ENCODE measurements at places on chromosomes 6 and 20. TPM values are rescaled to one million over a fixed set of nuclear protein-coding genes. Genes with fewer than 3 reads are reported as not detected.

DNA sequence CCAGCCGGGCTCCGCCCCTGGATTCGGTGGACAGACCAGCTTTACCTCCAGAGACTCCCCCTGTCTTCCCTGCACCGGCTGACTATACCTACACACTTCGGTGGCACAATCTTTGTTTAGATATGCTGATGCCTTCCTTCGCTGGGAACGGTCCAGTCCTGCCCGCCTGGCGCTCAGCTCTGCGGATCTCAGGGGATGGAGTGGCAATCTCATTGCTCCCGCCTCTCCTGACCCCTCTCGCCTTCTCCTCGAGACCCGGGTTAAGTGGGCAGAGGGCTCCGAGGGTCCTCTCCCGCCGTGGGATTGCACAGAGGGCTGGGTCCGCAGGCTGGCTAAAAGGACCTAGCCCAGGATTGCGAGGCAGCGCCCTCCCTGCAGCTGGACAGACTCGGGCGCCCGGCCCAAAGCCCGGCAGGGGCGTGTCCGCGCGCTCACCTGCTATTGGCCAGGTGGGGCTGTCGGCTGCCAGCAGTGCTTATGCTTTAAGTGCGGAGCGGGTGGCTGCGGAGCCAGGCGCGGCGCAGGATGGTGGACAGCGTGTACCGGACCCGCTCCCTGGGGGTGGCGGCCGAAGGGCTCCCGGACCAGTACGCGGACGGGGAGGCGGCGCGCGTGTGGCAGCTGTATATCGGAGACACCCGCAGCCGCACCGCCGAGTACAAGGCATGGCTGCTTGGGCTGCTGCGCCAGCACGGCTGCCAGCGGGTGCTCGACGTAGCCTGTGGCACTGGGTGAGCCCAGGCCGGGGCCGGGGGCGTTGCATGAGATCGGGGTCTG is at the start of gene GNMT:
TSS of gene GNMT (plus strand) at position 512 of the 777 bp plus-strand sequence. CDS start at position 526, 14 bp downstream.
- no peak for DNase-seq

GRCh38 chr6:78810146-78810545 is 57.2 kb upstream of the IRAK1BP1 start:
- no peak for DNase-seq

GRCh38 chr6:112085286-112086065 is 1.8 kb downstream of the TUBE1 start:
- DNase-seq: no peak

The CFAP206 gene
- total RNA-seq: 0.19 TPM

The SNPH gene
- total RNA-seq: 4.9 TPM

DNA sequence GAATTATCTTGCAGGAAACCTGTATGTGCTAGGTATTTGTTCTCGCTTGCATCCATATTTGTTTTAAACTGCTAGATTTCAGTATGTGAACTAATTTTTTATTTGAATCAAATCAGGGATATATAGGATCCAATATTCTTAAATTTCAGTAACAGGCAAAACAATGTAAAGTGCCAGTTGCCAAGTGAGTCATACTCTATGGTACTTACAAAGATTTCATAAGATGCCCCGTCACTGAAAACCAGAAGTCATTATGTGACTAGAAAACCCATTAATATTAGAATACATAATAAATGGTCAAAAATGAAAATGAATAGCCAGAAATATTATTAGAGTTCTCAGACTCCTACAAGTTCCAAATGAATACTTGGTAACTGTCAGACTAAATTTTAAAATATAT is 481.2 kb downstream of the TFAP2A start:
- no peak for DNase-seq

DNA sequence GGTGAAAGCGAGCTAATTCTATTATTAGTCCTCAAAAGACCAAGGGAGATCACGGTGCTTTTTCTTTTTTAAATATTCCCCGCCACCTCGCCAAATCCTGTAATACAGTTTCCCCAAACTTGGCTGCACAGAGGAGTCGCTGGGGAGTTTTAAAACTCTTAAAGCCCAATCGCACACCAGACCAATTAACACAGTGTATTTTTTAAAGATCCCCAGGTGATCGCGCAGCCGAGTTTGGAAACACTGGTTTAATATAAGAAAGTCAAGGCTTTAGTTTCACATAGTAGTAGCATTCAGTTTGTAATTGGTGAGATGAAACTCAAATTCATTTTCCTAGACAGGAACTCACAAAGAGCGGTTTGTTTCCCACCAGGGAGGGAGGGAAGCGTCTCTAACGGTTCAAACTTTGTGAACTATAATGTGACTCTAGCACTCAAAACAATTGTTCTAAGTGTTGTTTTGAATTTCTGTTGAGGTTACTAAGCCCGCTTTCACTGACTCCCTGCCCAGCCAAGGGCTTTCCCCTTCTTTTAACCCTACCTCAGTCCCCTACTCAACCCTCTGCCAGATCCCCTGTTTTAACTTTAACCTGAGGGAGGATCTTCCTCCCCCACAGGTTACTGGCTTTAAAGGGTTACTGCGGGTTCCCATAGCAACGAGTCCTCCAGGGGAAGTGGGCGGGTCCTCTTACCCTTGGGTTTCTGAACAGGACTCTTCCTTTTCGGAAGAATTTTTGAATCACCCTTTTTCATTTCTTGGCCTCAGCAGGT is 25.7 kb upstream of the BTBD3 start:
- no peak for DNase-seq

The THBD gene
- total RNA-seq: 49.6 TPM
